ENCODE measurements at places on chromosomes 6 and 20. TPM values are rescaled to one million over a fixed set of nuclear protein-coding genes. Genes with fewer than 3 reads are reported as not detected.

DNA sequence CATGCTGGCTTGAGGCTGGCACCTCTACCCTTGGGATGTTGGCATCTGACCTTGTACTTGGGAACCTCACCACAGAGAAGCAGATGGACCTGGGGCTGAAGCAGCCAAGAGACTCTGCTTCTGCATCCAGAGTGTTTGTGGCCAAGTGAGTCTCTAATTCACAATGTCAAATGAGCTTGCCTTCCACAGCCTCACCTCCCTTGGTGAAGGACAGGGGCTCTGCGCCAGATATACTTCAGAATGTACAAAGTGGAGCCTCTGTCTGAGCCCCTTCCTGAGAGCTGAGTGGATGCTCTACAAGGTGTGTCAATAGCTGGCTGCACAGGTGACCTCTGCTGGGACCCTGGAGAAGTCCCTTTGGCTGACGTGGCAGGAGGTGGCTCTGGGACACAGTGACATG, 508.9 kb downstream of the CDH26 start:
- H3K4me3 ChIP-seq, result no peak overlapping the region
- H3K4me1 ChIP-seq, result no peaks in the 10 kb centered on the region
- peaks cover 12% of the 10 kb centered on the region for H3K27me3 ChIP-seq
- no peaks in the 10 kb centered on the region for H3K36me3 ChIP-seq
- H3K27ac ChIP-seq, result no peak overlapping the region

- H3K4me1 ChIP-seq, result peaks cover 2% of the 10 kb centered on the region
- no peak for DNase-seq
These were observed 276.4 kb upstream of the MOCS1 start for GRCh38 chr6:40210628-40211056.

DNA sequence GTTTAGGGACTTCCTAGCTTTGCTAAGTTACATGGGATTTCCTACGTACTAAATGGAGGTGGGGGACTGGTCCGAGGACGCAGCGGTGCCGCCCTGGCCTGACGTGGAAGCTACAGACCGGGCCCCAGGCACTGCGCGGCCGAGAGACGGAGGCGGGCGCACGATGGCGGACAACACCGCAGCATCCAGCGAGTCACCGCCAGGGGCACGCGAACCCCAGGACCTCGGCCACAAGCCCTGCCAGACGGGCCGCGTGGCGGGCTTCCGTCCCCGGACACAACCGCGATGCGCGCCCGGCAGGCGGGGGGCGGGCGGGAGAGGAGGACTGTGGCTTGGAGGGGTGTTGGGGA, 1516.9 kb upstream of the DEFB115 start:
- H3K27ac ChIP-seq, result no peak overlapping the region
- no peak for DNase-seq
- no peaks in the 10 kb centered on the region for H3K27me3 ChIP-seq

- no peak for DNase-seq
- no peak overlapping the region for H3K27ac ChIP-seq
- H3K27me3 ChIP-seq, result no peaks in the 10 kb centered on the region
- peaks cover 15% of the 10 kb centered on the region for H3K36me3 ChIP-seq
These were observed 8.7 kb downstream of the PLCG1 start for GRCh38 chr20:41145821-41146620.

DNA sequence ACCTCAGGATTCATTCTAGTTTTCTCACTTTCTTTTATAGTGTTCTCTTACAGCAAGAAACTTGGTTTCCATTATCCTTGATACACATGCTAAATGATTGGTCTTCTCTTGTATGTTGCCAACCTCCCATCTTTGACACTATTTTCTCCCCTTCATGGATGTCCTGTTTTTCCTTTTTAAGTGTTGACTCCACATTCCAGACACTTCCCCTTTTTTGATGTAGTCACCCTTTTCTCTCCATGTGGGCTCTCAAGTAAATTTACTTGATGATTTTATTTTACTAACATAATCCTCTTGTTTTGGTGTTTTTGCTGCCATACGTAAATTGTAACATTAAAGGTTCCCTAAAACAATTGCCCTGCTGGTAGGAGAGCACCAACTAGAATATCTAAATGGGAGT, 148.1 kb downstream of the ZFAND3 start:
- H3K36me3 ChIP-seq, result peaks cover 34% of the 10 kb centered on the region
- no peaks in the 10 kb centered on the region for H3K27me3 ChIP-seq

GRCh38 chr6:28568515-28569108, 42.9 kb downstream of the GPX5 start:
- peaks cover 17% of the 10 kb centered on the region for H3K27me3 ChIP-seq
- DNase-seq, result no peak
- H3K4me3 ChIP-seq, result no peak overlapping the region
- H3K36me3 ChIP-seq, result peaks cover 9% of the 10 kb centered on the region
- no peak overlapping the region for H3K27ac ChIP-seq

DNA sequence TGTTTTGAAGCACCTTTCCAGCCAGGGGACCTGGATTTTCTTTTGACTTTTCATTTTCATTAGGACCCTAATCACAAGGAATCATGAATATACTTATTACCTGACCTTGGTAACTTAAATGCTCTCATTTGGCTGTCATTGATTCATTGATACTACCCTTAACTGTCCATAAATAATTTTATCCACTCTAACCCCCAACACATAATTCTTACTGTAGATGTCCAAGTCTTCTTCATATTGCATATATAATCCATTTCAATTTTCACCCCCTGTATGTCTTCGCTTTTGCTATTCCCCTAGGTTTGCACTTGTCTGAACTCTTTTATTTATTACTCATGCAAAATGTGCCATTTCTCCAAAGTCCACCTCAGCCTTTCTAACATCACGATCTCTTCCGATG, 602.9 kb downstream of the MMUT start:
- no peaks in the 10 kb centered on the region for H3K4me1 ChIP-seq
- H3K36me3 ChIP-seq, result no peaks in the 10 kb centered on the region
- H3K4me3 ChIP-seq, result no peak overlapping the region
- no peak for DNase-seq
- no peak overlapping the region for H3K27ac ChIP-seq

DNA sequence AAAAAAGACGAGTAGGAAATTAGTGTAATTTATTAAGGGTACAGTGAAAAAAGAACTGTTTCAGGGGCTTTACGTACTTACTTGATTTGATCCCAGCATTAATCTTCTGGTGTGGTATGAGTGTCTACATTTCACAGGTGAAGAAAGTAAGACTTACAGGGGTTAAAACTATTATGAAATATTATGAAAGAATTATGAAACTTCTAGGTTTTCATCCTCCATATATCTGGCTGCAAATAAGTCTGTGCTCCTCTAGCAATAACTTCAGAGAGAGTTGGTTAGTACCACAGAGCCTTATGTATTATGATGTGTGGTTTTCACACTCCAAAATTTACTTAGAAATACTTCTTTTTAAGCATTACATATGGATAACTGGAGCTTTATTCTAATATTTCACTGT, 41.9 kb downstream of the ZFAND3 start:
- no peaks in the 10 kb centered on the region for H3K36me3 ChIP-seq
- no peak for DNase-seq
- peak overlapping the region; percentile 1 for H3K27ac ChIP-seq
- no peak overlapping the region for H3K4me3 ChIP-seq

DNA sequence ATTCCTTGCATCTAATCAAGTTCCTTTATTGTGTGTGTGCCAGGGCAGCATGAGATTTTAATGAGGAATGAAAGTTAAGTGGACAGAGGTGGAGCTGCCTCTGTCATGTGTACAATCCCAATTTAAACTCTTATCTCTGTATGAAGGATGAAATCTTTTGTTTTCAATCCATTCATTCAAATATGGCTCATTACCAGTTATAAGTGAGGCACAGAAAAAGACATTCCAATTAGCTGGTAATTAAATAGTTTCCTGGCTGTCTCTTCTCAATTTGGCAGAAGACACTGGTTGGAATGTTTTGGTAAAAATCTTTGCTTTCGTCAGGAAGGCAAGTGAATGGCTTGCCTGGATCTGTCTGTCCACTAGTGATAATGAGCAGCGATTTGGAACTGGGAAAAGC, 46.4 kb downstream of the CLVS2 start:
- H3K27ac ChIP-seq, result no peak overlapping the region
- peaks cover 3% of the 10 kb centered on the region for H3K27me3 ChIP-seq
- no peaks in the 10 kb centered on the region for H3K4me1 ChIP-seq

- H3K4me1 ChIP-seq, result peaks cover 29% of the 10 kb centered on the region
- no peak for DNase-seq
- H3K27ac ChIP-seq, result no peak overlapping the region
- no peaks in the 10 kb centered on the region for H3K36me3 ChIP-seq
- no peak overlapping the region for H3K4me3 ChIP-seq
These were observed 81.0 kb upstream of the FLRT3 start for GRCh38 chr20:14418376-14418775.

GRCh38 chr6:134356405-134356804, 38.5 kb upstream of the SGK1 start:
- H3K4me3 ChIP-seq, result no peak overlapping the region
- peaks cover 3% of the 10 kb centered on the region for H3K36me3 ChIP-seq
- DNase-seq, result no peak
- H3K27ac ChIP-seq, result no peak overlapping the region

DNA sequence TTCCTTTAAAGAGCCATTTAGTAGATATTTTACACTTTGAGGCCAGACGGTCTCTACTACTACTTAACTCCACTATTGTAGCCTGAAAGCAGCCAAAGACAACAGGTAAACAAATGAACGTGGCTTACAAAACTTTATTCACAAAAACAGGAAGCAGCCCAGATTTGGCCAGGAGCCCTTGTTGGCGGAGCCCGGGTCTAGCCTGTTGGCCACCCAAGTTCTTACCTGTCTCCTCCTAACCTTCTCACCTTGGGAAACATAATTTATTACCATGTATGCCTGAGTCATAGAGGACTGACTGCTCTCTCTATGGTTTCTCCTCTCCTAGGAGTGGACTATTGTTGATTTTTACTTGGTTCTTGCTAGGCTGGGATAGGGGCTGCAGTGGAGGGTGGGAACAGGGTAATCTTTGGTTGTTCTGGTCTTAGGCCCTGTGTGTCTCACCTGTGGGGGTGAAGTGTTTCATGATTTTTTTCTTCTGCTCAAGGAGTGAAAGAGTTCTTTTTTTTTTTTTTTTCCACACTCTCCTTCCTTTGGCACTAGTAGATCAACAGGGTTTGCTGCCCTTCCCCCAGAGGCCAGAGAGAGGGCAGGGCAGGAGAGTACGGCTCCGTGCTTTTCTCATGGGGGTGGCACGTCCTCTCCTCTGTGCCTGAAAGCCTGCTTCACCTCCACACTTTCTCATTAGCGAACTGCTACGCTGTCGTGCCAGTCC, 90.0 kb downstream of the RPP40 start:
- no peaks in the 10 kb centered on the region for H3K27me3 ChIP-seq
- peak overlapping the region; percentile 75 for H3K27ac ChIP-seq
- peaks cover 16% of the 10 kb centered on the region for H3K36me3 ChIP-seq
- peaks cover 23% of the 10 kb centered on the region for H3K4me1 ChIP-seq
- no peak for DNase-seq

- no peak overlapping the region for H3K4me3 ChIP-seq
- peaks cover 3% of the 10 kb centered on the region for H3K4me1 ChIP-seq
- no peak for DNase-seq
- no peak overlapping the region for H3K27ac ChIP-seq
These were observed 101.4 kb downstream of the FAM120B start for GRCh38 chr6:170407932-170408331.

GRCh38 chr20:62163485-62163865, 19.4 kb upstream of the MTG2 start:
- no peaks in the 10 kb centered on the region for H3K27me3 ChIP-seq
- no peaks in the 10 kb centered on the region for H3K4me1 ChIP-seq
- H3K36me3 ChIP-seq, result peaks cover 13% of the 10 kb centered on the region
- no peak overlapping the region for H3K4me3 ChIP-seq

- no peak overlapping the region for H3K27ac ChIP-seq
- DNase-seq, result no peak
- peaks cover 2% of the 10 kb centered on the region for H3K27me3 ChIP-seq
- peaks cover 6% of the 10 kb centered on the region for H3K4me1 ChIP-seq
These were observed 68.4 kb upstream of the NOX3 start for GRCh38 chr6:155523821-155524651.

GRCh38 chr6:69349771-69350170, 447.0 kb downstream of the LMBRD1 start:
- H3K4me1 ChIP-seq, result no peaks in the 10 kb centered on the region
- H3K27ac ChIP-seq, result no peak overlapping the region
- no peak overlapping the region for H3K4me3 ChIP-seq
- H3K27me3 ChIP-seq, result no peaks in the 10 kb centered on the region
- DNase-seq, result no peak
- H3K36me3 ChIP-seq, result no peaks in the 10 kb centered on the region

GRCh38 chr20:35443003-35443402, 5.0 kb upstream of the GDF5 start:
- peak overlapping the region; percentile 53 for H3K27ac ChIP-seq
- no peaks in the 10 kb centered on the region for H3K36me3 ChIP-seq
- H3K4me1 ChIP-seq, result peaks cover 20% of the 10 kb centered on the region

- peaks cover 3% of the 10 kb centered on the region for H3K36me3 ChIP-seq
- H3K4me3 ChIP-seq, result no peak overlapping the region
- H3K27ac ChIP-seq, result no peak overlapping the region
- H3K27me3 ChIP-seq, result no peaks in the 10 kb centered on the region
These were observed 27.8 kb downstream of the ACSS2 start for GRCh38 chr20:34904202-34904621.

GRCh38 chr20:25082498-25082873, 545 bp upstream of the VSX1 start:
- H3K4me1 ChIP-seq, result no peaks in the 10 kb centered on the region
- H3K36me3 ChIP-seq, result peaks cover 2% of the 10 kb centered on the region
- peaks cover 97% of the 10 kb centered on the region for H3K27me3 ChIP-seq
- H3K4me3 ChIP-seq, result no peak overlapping the region
- peak; percentile 24 for DNase-seq

DNA sequence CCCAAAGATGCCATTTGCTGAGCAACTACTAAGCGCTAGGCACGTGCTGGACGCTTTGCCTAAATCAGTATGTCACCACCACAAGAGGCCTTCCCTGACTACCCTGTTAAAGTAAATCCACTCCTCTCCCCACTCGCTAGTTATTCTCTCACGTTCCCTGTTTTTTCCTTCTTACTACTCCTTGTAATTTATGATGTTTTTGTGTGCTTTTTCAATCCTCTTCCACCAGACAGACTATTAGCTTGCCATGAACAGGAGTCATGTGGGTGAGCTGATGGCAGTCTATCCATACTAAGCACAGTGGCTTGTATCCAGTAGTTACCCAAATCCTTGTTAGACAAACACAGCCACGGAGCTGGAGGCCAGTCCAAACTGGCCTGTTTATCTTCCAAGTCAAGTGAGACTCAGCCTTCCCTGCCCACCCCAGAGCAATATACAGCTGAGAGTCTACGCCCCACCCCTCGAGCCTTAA, 41.2 kb downstream of the C6orf132 start:
- no peak for DNase-seq
- no peaks in the 10 kb centered on the region for H3K27me3 ChIP-seq
- H3K4me1 ChIP-seq, result peaks cover 27% of the 10 kb centered on the region
- no peak overlapping the region for H3K27ac ChIP-seq

DNA sequence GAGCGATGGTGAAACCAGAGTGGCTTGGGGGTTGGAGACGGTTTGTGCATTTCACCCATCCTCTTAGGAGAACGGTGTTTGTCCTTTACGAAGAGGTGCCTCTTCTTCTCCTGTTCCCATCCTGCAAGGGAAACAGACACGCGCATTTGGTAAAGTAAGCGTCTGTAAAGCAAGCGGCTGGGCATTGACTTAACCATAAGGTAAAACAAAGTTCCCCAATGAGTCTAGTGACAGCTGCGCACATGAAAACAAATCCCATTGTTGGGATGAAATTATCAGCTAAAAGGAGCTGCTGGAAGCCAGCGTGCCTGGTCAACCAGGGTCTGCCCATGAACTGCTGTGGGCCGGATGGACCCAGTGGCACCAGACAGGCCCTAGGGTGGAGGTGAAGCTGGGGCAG, 5.8 kb downstream of the BHLHE23 start:
- no peak overlapping the region for H3K27ac ChIP-seq
- no peaks in the 10 kb centered on the region for H3K36me3 ChIP-seq

The HAO1 gene
- total RNA-seq, result not detected

The HUS1B gene
- 1.0 TPM for total RNA-seq

The SIRPD gene
- total RNA-seq, result not detected

The LY6G6F gene
- total RNA-seq, result not detected

The NOP56 gene
- 275 TPM for total RNA-seq

The ATP6V1G2 gene
- 2.5 TPM for total RNA-seq

The LTV1 gene
- 30.1 TPM for total RNA-seq

The MYLIP gene
- 23.9 TPM for total RNA-seq

The VNN1 gene
- not detected for total RNA-seq

All from mesothelial cell of epicardium (in vitro differentiated cells).